ENCODE measurements at places on chromosomes 3 and 15. TPM values are rescaled to one million over a fixed set of nuclear protein-coding genes. Genes with fewer than 3 reads are reported as not detected.

Gene CTXN2
- polyA plus RNA-seq, result not detected

Gene CELF6
- polyA plus RNA-seq, result 0.78 TPM

Gene RPP25
- 1.6 TPM for polyA plus RNA-seq

- DNase-seq, result no peak
Observed at GRCh38 chr3:146101538-146101937, 59.4 kb downstream of the PLOD2 start.

DNA sequence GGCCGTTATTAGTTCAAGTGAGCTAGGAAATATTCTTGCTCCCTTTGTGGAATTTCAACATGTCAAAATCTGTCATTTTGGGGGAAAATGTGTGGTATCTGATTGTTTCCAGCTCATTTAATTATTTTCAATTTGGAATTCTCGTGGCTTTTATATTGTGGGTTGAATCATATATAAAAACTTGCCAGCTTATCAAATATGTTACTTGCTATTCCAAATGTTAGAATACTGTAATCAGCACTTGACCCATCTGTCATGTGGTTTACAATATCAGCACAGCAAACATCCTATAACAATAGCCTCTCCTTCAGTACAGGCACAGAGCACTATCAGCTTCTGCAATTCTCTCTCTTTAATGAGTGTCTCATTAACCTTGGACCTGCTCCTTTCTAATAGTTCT is 130.2 kb upstream of the FEZF2 start:
- no peak for DNase-seq

- peak; percentile 78 for DNase-seq
Observed at GRCh38 chr15:81001152-81002008, 657 bp downstream of the TLNRD1 start.

GRCh38 chr3:6935970-6936369 is 75.1 kb downstream of the GRM7 start:
- no peak for DNase-seq

- no peak for DNase-seq
Observed at GRCh38 chr3:86989611-86990010, 1.3 kb downstream of the VGLL3 start.

- no peak for DNase-seq
Observed at GRCh38 chr3:167913219-167913835, 177.8 kb downstream of the SERPINI1 start.

- no peak for DNase-seq
Observed at GRCh38 chr3:55333046-55333445, 154.1 kb downstream of the WNT5A start.

DNA sequence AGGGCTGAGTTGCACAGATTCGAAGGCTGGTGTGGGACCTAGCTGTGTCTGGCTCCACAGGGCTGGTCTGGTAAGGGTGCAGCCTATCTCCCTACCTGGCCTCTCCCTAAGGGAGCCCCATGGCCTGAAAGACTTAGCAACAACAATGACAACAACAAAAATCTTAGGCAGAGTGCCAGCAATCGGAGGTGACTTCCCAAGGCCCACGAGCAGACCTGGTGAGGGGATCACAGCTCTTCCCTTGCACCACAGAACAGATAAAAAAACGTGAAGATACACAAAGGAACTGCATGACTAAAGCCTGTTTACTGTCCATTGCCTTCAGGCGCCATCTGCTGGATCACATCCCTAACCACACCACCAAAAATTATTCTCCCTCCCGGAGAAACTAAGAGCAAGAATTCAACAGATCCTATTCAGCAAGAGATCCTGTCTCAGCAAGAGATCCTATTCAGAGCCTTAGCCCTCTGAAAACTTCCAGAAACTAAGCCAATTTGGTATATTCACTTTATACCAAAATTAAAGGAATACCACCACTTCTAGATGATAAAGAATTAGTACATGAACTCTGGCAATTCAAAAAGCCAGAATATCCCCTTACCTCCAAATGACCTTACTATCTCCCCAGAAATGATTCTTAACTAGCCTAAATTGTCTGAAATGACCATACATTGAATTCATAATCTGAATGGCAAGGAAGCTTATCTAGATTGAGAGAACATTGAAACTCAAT is 24.1 kb upstream of the OR5K4 start:
- DNase-seq, result peak; percentile 29

DNA sequence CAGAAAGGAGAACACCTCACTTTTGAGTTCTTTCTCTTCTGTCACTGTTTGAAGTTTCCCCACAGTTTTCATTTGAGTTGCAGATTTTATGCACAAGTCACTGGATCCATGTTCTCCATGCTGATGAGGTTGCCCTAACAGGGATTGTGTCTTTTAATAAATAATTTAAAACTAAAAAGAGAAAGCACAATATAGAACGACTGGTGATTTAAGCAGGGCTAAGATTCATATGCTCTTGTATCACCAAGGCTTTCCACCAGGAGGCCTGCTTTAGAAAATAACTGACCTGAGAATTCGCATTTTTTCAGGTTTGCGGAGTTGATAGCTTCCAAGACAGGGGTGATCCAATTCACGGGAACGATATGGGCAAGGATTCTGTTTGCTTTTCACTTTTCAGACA is 252.0 kb upstream of the VEPH1 start:
- no peak for DNase-seq

- DNase-seq, result no peak
Observed at GRCh38 chr15:63057468-63058345, 15.2 kb downstream of the TPM1 start.

DNA sequence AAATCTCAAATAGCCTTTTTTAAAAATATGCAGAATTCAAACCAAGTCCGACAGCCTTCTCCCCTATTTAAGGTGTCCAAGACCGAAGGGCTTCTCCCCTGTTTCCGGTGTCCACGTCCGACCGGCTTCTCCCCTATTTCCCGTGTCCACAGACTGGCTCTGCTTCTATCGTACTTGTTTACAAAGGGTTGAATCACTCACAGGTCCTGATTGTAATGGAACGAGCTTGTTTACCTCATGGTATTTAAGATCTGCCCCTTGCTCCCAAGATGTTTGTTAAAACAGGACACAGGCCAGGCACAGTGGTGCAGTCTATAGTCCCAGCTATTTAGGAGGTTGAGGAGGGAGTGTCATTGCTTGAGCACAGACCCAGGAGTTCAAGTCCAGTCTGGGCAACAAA is 90.4 kb upstream of the ROBO2 start:
- DNase-seq, result no peak

Data from heart left ventricle (tissue), 16 donors.